ENCODE measurements at places on chromosomes 11 and 22. TPM values are rescaled to one million over a fixed set of nuclear protein-coding genes. Genes with fewer than 3 reads are reported as not detected.

DNA sequence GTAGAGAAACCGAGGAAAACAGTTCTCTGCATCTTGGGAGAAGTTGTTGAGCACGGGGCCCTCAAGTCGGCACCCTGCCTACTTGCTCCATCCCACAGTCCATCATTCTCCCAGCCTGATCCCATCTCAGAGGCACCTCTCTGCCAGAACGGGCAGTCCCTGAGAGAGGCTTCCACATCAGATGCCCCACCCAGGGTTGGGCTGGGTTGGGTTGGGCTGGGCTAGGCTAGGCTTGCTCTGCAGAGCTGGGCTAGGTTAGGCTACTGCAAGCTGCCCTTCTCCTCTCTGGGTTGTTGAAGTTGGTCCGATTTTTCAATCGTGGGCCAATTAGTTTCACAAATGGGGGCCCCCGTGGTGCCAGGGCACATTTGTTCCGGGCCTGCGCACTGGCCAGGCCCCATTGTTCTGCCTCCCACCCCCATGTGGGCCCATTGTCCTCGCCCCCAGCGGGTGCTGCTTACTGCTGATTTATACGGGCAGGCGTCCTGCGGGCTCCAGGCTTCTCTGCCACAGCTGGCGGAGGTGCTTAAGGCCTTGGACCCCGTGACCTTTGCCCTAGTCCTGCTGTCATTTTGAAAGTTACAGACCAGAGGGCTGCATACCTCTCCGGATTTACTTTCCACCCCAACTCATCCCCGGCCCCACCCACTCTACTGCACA, 63.7 kb upstream of the NNMT start:
- no peak for DNase-seq

Gene POU2AF1
- not detected for total RNA-seq

GRCh38 chr11:17748044-17748443, 13.5 kb downstream of the KCNC1 start:
- no peak for DNase-seq

DNA sequence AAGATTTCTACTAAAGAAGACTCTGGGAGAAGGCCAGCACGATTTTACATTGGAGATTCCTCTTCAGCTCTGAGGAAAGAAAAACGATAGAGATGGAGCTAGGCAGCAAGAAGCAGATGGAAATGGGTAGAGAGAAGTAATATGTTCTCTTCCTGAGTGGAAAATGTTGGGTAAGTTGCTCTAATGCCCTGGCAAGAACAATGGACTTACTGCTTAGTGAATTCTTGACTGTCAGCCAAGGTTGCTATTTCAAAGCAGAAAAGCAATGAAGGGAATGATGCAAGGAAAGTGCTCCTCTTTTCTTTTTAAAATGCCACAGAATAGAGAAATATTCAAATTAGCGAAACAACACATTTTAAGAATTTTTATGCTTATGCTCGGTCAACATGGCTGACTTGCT, 38.4 kb upstream of the CWF19L2 start:
- DNase-seq = no peak

- DNase-seq = no peak
Measured at GRCh38 chr22:45537734-45538181, 35.1 kb downstream of the FBLN1 start.

DNA sequence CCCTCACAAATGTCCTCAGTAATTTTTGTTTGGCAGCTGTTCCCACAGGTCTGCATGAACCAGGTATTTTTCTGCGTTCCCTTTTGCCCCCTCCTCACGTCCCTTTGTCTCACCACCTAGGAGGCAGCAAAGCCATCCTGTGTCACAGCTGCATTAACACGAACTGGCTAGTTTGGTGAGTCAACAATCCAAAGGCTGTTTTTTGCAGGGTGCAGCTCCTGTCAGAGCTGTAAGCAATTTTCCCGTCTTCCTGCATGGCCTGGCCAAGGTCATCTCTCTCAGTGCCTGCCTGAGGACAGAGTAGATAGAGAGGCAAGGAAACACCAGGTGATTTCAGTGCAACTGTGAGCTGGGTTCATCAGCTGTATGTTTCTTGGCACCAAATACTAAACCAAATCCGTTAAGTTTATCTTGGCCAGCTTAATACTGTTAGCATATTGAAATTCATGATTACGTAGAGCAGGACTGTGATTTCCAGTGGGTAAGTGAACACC, 20.6 kb upstream of the VSIG10L2 start:
- DNase-seq = no peak

- no peak for DNase-seq
Measured at GRCh38 chr11:11748706-11749365, 92.9 kb upstream of the USP47 start.

Gene OR51E2
- total RNA-seq = not detected

Gene CARD18
- total RNA-seq = not detected

DNA sequence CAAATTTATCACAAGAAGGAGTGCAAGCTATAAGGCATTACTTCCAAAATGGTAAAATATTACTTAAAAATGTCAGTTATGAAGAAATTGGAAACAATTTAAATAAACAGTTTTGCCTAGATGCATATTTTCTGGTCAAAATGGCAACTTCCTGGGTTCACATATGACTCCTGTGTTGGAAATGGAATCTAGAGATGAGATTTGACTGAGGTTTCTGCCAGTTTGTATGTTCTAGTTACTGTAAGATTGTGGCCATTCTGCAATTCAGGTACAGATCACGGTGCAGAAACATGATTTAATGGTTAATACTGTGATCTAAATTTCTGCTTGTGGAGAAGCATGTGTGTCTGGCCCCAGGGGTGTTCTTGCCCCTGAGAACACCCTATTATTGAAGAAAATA, 3.4 kb upstream of the OR4C6 start:
- DNase-seq = no peak

GRCh38 chr11:84264066-84264465, 977.9 kb upstream of the CCDC90B start:
- DNase-seq = no peak

- DNase-seq = no peak
Measured at GRCh38 chr11:47848700-47849155, 578 bp upstream of the NUP160 start.

DNA sequence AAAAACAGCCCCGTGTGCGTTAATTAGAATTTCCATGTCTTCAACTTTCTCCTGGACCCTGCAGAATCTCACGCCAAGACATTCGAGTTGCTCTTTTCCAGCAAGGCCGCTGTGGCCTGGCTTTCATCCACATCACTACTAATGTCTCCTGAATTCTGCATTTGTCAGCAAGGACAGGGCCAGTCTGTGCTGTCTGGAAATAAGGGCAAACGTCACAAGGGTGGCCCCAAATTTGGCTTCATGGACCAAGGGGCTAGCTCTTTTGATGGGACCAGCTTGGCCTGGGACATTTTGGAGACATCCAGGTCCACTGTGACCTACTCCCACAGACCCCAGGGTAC, 33.4 kb downstream of the KCNQ1OT1 start:
- no peak for DNase-seq

- DNase-seq = no peak
Measured at GRCh38 chr11:87092159-87092558, 54.4 kb downstream of the TMEM135 start.

Gene P4HA3
- total RNA-seq = not detected

Gene CCDC89
- total RNA-seq = not detected

Gene NPAT
- total RNA-seq = 23.4 TPM

- DNase-seq = no peak
Measured at GRCh38 chr11:65448418-65449105, 26.0 kb downstream of the NEAT1 start.

- DNase-seq = no peak
Measured at GRCh38 chr11:78158987-78159652, 19.7 kb upstream of the ALG8 start.

DNA sequence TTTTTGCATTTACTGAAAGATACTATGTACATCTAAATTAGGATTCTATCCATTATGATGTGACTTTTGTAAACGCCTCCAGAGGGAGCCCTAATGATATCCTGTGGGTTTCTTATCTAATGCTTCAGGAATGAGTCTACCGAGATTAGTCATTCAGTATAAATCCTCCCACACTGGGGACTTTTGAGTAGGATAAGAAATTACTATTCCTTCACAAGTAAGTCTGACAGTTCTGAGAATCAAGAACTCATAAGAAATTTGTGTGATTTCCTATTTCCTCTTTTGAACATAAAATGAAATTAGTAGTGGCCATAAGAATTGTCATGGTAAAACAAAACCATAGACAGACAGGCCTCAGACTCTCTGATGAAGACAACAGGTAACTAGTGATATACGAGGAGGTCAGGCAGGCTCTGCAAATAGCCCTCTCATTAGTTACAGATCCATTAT, 10.0 kb upstream of the OR5M1 start:
- DNase-seq = no peak

DNA sequence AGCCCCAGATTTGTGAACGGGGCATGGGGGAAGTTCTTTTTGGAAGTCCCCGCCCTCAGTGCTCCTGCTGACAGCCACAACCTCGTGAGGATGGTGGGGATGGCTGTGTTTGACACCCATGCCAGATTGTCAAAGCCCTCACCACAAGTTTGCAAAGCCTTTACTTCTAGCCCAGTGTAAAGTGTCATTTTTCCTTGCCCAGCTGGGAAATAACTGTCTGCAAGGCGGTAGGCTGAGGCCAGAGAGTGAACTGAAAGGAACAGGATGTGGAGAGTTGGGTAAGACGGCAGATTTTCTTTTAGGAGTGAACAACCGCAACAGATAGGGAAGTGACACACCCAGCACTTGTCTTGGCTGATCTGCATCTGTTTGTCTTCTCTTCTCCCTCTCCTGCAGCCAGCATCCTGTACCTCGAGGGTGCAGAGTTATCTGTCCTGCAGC, 13.6 kb downstream of the IL17RA start:
- no peak for DNase-seq

Gene TIGD3
- 0.88 TPM for total RNA-seq

Gene SHISAL1
- 5.8 TPM for total RNA-seq

Gene FADD
- 43.9 TPM for total RNA-seq

Gene IL17REL
- 0.20 TPM for total RNA-seq

DNA sequence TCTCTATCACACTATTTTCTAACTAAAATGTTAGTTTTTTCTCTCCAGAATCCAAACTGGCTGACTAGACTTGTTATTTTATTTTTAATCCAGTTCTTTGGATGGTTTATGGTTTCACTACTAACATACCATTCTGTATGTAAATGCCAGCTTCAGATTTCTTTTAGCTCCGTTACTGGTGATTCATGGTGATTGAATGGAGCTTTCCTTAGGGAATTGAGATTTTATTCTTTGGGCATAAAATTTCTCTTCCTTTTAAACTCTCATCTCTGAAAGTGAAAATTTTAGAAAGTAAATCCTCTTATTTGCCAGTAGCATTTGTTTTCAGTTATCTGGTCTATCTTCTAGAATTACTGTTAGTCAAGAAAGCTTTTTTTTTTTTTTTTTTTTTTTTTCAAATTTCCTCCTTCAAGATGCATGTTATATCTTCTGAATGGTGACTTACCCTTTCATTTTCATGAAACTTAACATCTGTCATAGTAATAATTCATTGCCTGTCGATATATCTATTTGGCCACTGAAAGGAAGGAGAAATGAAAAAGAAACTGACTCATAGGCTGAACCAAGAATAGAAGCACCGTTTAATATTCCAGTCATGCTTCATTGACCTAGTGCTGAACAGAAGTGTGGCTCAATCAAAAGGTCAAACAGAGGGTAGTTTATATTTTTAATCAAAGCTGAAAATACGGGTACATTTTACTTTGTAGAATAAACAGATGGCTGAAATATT, 6.4 kb downstream of the ENDOD1 start:
- DNase-seq = no peak

DNA sequence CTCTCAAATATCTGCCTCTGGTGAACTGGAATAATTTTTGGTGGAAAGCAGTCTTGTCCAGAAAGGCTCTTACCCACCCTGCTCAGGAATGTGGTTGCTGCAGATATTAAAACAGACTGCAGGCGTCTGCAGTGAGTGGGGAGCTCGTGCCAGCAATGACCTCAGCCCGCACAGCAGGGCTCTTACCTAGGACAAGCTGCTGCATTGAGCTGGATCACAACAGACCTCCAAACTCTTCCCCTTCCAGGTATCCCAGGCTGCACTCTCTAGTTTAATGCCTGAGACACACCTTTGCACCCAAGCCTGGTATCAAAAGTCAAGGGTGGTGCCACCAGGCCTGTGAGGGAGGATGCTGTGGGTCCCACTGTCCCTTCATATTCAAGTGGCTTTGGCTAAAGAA, 69.7 kb upstream of the CDON start:
- no peak for DNase-seq

GRCh38 chr11:67627441-67627811, 2.3 kb downstream of the NUDT8 start:
- no peak for DNase-seq

GRCh38 chr11:57487920-57488659, 27.4 kb downstream of the SLC43A1 start:
- no peak for DNase-seq

DNA sequence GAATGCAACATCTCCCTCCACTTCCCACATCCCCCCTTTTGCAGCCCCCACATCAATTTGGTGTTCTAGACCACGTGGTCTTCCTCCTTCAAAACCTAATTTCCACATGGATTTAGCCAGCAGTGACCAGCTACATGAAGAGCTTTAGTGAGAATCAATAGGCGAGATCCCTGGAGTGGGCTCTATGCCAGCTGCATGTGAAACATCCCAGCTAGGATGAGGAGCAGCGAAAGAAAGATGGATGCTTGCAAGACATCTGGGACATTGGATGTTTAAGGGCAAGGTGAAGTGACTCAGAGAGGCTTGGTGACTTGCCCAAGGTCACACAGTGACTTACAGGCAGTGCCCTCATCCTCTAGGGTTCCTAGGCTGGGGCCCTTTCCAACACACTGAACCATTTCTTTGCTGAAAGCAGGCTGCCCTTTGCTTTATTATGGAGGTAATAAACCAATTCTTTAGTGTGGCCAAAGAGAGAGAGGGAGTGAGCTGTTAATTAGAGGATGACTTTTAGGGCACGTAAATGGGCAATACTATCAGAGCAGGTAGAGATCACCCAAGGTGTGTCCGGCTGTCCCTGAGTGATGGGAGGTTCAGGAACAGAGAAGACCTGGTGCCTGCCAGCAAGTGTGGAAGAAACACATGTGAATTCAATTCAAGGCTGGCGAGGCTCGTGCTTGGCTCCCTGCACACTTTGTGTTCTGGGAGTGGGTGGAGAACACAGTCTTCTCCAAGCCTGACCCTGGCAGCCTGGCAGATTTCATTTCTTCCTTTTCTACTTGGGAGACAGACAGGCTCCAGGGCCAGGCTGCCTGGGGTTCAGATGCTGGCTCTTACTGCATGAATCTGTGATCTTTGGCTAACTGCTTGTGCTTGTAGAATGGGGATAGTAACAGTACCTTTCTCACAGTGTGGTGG, 24.0 kb downstream of the TSPAN18 start:
- no peak for DNase-seq

- DNase-seq = no peak
Measured at GRCh38 chr22:29115682-29116288, 43.0 kb downstream of the KREMEN1 start.

GRCh38 chr11:76999597-76999996, 34.6 kb upstream of the B3GNT6 start:
- no peak for DNase-seq

DNA sequence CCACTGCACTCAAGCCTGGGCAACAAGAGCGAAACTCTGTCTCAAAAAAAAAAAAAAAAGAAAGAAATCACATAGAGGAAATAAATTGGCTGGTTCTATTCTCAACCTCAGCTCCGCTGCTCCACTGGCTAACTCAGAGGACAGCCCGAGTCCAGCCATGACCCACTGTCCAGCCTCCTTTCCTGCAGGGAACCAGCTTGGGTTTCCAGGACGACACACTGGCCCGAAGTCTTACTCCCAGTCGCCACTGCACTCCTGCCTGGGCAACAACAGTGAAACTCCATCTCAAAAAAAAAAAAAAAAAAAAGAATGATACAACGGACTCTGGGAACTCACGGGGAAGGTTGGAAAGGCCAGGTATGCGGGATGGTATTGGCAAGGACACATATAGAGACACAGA, 31.5 kb downstream of the APOL3 start:
- no peak for DNase-seq

All from H1 (cell line).